ENCODE measurements at places on chromosomes 2 and 18.

- DNase-seq = no peak
These were observed at the start of gene CDH7 for GRCh38 chr18:65750389-65751154. Gene CDH7, plus strand, starts transcription at chr18:65751012. Its CDS starts 11,831 bp downstream, at chr18:65762843.

GRCh38 chr2:119659601-119660342 lies 19.2 kb upstream of the TMEM177 start:
- peak; percentile 56 for DNase-seq

DNA sequence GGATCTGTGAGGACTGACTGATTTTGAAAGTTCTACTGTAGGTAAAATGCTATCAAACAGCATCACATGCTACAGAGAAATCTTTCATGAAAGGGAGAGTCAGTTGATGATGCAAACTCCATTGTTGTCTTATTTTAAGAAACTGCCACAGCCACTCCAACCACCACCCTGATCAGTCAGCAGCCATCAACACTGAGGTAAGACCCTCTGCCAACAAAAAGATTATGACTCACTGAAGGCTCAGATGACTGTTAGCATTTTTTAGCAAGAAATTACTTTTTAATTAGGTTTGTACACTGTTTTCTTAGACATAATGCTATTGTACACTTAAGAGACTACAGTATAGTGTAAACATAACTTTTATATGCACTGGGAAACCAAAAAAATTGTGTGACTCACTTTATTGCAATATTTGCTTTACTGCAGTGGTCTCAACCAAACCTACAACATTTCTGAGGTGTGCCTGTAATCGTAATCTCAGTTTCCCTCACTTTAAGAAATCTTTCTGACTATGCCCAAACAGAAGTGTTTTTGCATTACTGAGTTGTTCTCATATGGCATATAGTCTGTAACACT lies 42.8 kb downstream of the METTL8 start:
- no peak for DNase-seq

DNA sequence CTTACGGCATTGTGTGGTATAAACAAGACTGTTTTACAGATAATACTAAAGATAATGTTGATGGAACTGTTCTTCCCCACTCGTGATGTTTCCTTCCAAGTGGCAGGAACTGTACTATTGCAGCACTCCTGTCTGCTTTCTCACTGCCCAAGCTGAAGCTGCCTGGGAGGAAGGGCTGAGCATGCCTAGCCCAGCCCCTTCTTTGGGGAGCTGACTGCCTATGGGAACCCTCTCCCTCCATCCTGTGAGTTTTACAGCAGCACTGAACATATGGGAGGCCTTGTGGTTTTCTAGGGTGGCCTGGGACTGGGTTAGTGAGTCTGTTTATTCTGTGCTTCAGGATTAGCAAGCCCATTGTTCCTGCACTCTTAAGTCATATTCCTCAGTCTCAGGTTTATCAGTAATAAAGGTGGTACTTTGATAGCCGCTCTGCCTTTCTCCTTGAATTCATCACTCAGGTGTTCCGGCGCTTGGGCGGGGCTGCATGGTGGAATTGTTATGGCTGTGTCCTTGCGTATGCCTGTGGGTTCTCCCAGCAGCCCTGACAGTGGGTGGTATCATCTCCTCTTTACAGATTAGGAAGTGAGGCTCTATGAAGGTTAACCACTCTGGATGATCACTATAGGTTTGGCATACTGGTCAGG lies 379.7 kb downstream of the PTPRM start:
- no peak for DNase-seq

DNA sequence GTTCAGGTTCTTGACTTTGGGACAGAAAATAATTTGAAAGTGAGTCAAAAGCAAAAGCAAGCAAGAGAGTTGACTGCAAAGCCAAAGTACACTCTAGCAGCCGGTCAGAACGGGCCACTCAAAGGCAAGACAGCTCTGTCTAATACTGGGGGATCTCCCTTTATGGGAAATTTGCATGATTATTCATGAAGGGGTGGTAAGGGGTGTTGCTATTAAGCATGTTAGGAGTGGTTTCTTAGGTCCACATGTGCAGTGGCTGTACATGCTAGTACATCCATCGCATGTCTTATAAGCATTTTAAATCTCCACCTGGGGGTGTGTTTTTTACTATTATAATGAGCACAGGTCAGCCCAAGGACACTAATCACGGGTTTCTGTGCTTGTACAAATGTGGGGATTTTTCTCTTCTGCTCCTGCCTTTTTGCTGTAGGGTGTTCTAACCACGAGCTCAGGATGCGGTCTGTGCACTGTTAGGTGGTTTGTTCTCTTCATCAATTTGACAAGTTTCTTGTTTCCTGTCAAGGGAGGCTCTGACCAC lies 60.2 kb upstream of the SPP2 start:
- no peak for DNase-seq

DNA sequence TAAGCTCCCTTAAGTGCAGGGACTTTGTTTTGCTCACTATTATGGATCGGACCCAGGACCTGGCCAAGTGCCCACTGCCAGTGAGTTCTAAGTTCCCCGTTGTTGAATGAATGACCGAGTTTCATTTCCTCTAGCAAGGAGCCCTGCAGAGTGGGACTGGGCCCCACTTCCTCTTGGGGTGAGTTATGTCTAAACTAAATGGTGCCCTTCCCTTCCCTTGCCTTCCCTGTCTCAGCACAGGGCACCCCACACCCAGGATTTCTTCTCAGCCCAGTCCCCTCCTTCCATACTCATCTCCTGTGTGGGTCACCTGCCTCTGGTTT lies 195.3 kb upstream of the HS6ST1 start:
- peak; percentile 38 for DNase-seq

DNA sequence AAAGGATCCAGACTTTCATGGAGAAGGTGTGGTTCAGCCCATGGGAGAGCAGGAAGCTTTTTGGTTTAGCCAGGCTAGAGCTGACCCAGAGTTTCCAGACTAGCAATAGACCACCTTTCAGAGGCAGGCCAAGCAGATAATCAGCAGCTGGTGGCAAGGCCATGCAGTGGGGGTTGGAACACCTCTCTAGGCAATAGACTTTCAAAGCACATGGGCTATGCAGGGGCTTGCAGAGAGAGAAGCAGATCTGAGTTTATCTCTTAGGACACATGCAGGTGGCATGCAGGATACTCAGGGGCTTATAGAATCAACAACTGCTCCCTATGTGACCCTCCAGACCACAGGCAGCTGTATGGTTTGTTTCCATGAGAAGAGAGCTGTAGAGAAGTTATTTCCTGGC lies 9.4 kb downstream of the XIRP2 start:
- no peak for DNase-seq

All from body of pancreas (tissue), 4 donors.